Activated CD4-positive, alpha-beta T cell treated with anti-CD3 and anti-CD28 coated beads for 24 hours (primary cell): ENCODE measurements at places on chromosomes 13 and 19.

DNA sequence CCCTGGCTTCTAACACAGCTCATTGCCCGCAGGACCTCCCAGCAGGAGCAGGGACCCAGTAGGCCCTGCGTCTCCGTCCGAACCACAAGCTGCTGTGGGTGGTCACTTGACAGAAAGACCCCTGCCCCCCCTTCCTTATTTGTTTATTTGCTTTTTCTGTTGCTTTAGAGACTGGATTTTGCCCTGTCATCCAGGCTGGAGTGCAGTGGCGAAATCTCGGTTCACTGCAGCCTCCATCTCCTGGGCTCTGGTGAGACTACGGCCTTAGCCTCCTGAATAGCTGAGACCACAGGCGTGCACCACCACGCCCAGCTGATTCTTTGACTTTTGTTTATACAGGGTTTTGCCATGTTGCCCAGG lies 7.6 kb upstream of the PTBP1 start:
- no peak for DNase-seq

- DNase-seq: no peak
These were observed 13.5 kb upstream of the CNFN start for GRCh38 chr19:42403586-42403985.

GRCh38 chr19:54345938-54346386 lies 7.0 kb upstream of the LILRA4 start:
- no peak for DNase-seq

DNA sequence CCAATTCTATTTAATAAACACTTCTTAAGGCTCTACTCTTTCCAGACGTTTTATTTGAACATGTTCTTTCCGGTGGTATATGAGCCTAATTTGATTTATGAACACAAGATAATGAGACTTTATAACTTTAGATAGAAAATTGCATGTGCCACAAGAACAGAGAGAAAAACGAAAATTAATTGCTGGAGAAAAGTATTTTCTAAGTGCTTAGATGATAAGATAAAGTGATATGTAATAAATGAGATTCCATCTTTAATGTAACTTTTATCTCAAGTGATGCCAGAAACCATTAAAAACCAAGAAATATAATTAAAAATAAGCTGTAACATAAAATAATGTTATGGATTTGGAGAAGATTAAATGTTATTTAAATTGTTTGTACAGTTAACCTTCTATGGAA lies 33.2 kb upstream of the KL start:
- DNase-seq: no peak

- DNase-seq: no peak
These were observed 287.1 kb downstream of the TBC1D4 start for GRCh38 chr13:75194717-75195462.
